ENCODE measurements at places on chromosomes 2 and 18. TPM values are rescaled to one million over a fixed set of nuclear protein-coding genes. Genes with fewer than 3 reads are reported as not detected.
A peak's percentile ranks its signal among the peaks of the same experiment; 100 is the strongest.

Gene ADCYAP1
- not detected for total RNA-seq

Gene ELP2
- 43.2 TPM for total RNA-seq

Gene ALPI
- total RNA-seq, result 4.4 TPM

- H3K36me3 ChIP-seq, result no peaks in the 10 kb centered on the region
- no peak overlapping the region for H3K4me3 ChIP-seq
- H3K4me1 ChIP-seq, result peaks cover 6% of the 10 kb centered on the region
Measured at GRCh38 chr18:79935098-79935480, 16.4 kb downstream of the SLC66A2 start.

- H3K36me3 ChIP-seq, result no peaks in the 10 kb centered on the region
- no peak for DNase-seq
- H3K4me3 ChIP-seq, result no peak overlapping the region
- no peak overlapping the region for H3K27ac ChIP-seq
Measured at GRCh38 chr2:240564561-240565332, 3.5 kb upstream of the RNPEPL1 start.

Gene FTCDNL1
- 0.35 TPM for total RNA-seq

Gene CPSF3
- 95.0 TPM for total RNA-seq

DNA sequence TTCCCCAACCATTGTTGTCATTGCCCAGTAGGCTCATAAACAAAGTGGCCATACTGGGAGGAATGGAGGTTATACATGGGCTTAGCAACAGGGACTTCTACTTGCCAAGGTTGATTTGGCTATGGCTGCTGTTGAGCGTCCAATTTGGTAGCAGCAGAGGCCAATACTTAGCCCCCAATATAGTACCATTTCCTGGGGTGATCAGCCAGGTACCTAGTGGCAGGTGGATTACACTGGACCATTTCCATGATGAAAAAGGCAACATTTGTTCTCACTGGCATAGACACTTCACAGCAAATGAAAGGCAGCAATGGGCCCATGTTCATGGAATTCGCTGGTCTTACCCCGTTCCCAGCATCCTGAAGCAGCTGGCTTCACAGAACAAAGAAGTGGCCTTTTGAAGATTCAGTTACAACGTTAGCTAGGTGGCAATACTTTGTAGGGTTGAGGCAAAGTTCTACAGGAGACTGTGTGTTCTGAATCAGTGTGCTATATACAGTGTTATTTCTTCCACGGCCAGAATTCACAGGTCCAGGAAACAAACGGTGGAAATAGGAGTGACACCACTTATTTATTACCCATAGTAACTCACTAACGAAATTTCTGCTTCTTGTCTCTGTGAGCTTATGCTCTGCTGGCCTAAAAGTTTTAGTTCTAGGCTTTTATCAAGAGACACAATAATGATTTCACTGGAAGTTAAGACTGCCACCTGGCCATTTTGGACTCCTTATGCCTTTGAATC lies 37.5 kb downstream of the FBXO11 start:
- H3K27me3 ChIP-seq, result no peaks in the 10 kb centered on the region
- DNase-seq, result no peak
- H3K4me1 ChIP-seq, result no peaks in the 10 kb centered on the region
- H3K27ac ChIP-seq, result no peak overlapping the region

DNA sequence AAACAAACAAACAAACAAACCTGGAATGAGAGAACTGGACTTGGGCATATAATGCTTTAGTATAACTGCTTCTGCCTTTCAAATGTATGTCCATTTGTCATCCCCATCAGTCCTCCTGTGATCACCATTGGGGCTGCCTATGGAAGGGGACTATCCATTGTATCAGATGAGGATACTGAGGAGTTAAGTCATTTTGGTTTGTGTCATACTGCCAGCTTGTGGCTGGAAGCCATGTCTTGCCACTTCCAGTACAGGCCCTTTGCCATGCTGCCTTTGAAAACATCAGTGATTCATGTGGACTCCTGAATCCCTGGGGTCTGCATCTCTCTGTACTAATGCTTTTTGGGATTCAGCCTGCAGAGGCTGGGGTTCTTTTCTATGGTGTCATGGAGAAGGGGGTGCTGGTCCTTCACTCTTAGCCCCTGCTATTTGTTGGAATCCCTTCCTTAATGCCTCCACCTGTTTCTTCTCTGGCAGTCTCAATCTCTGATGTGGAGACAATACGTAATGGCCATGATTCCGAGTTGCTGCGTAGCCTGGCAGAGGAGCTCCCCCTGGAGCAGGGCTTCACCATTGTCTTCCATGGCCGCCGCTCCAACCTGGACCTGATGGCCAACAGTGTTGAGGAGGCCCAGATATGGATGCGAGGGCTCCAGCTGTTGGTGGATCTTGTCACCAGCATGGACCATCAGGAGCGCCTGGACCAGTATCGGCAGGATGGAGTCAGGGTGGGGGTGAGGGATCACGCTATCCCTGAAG lies 10.6 kb downstream of the PLCD4 start:
- no peak overlapping the region for H3K27ac ChIP-seq
- peak; percentile 16 for DNase-seq
- H3K36me3 ChIP-seq, result no peaks in the 10 kb centered on the region
- H3K27me3 ChIP-seq, result no peaks in the 10 kb centered on the region

DNA sequence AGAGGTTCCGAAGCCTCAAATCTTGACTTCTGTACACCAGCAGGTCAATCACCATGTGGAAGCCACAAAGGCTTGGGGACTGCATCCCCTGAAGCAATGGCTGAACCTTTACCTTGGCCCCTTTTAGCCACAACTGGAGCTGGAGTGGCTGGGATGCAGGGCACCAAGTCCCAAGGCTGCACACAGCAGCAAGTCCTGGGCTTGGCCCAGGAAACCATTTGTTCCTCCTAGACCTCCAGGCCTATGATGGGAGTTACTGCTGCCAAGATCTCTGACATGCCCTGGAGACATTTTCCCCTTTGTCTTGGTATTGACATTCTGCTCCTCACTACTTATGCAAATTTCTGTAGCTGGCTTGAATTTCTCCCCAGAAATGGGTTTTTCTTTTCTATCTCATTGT lies 285.9 kb downstream of the ASXL3 start:
- H3K4me3 ChIP-seq, result no peak overlapping the region
- no peaks in the 10 kb centered on the region for H3K27me3 ChIP-seq
- DNase-seq, result no peak
- H3K4me1 ChIP-seq, result no peaks in the 10 kb centered on the region
- no peak overlapping the region for H3K27ac ChIP-seq
- H3K36me3 ChIP-seq, result no peaks in the 10 kb centered on the region

- no peak for DNase-seq
- H3K27me3 ChIP-seq, result no peaks in the 10 kb centered on the region
Measured at GRCh38 chr2:235002198-235003095, 50.6 kb downstream of the SH3BP4 start.

Gene SLC23A3
- 7.1 TPM for total RNA-seq

Gene NAT8
- total RNA-seq, result not detected
